ENCODE measurements at places on chromosomes 6 and 20.

DNA sequence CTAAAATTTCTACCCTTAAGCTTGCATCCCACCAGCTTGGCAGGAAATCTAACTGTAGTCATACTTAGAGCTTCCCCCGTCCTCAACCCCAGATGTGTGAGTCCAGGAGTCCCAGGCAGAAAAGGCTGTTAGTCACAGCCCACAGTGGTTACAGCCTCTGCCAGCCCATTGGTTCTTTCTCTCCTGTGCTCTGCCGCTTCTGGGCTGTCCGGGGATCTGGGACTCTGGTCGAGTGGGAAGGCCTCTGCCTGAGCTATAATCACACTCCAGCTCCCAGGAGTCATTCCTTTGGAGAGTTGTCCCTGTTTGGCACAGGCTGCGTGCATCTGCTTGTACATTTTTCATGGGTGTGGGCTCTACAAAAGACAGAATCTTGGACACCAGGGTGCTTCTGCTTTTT is 45.6 kb upstream of the FYN start:
- DNase-seq: no peak

- DNase-seq: no peak
Measured at GRCh38 chr6:7237653-7238188, 75.3 kb downstream of the SSR1 start.

GRCh38 chr20:62699741-62700140 is 8.9 kb upstream of the NTSR1 start:
- no peak for DNase-seq

DNA sequence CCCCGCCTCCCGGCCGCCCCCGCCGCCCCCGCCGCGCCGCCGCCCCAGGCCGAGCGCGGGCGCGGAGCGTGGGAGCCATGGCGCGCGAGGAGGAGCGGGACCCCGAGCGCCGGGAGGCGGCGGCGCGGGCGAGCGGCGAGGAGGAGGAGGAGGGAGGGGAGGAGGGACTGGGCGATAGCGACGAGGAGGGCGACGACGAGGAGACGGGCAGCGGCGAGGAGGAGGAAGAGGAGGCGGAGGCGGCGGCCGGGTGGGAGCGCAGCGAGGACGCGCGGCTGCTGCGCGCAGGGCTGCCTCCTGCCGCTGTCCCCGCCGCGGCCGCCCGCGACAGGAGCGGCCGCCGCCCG is at the start of gene SLC24A3:
SLC24A3 (plus strand) TSS at position 174 of the 347 bp plus-strand sequence.
- DNase-seq: no peak

DNA sequence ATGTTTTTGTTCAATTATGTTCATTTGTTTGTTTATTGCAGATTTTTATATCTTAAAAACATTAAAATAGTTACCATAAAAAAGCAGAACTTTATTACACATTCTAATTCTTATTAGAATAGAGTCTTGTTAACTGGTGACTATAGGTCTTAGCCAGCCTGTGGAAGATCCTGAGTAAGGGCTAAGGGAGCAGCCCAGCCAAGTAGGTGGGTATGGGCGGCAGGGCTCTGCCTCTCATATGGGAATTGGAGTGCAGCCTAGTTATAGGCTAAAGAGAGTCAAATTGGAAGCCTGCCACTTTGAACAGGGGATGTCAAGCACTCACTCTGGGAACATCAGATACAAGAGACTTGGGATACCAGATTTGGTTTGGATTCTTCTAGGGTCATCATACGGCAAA is 10.5 kb upstream of the HSF2 start:
- no peak for DNase-seq

DNA sequence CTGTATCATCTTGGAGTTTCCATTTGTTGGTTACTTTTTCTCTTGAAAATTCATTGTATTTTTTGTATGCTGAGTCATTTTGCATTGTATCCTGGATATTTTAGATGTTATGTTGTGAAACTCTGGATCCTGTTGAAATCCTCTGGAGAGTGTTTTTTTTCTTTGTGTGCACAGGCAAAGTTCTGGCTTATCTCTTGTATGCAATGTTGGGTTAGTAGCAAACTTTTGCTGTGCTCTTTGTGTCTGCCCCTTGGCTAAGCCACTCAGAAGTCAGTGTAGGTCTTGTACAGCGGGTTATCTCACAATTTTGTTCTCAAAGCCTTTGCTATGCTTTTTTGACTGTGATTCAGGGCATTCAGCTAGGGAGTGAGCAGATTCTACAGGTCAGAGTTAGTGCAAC is 29.1 kb upstream of the LMBRD1 start:
- DNase-seq: peak; percentile 4

DNA sequence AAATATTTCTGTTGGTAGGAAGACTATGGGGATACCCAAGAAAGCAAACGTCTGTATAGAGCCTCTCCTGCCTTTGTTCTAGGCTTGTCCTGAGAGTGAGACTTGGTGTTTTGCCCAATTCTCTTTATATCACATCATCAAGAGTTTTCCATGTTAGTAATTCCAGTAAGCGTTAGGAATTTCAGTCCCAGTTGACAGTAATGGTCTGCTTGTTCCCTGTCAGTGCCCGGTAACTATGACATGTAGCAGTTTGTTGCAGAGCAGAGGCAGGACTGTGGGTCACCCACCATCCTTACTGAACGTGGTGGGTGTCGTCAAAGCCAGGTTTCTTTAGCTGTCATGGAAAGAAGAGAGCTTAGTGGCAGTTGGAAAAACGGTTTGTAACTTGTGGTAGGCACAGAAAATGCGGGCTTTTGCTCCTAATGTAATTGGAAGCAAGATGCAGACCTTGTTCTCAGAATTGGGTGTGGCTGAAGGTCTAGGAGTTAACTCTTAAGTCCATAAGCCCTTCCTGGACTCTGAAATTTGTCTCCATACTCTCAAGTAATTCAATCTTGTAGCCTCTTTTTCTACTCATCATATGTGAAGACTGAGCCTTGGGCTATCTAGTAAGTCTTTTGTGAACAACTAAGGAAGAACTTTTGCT is 188.8 kb downstream of the TMEM242 start:
- no peak for DNase-seq

GRCh38 chr20:53163486-53163885 is 191.3 kb downstream of the TSHZ2 start:
- peak; percentile 52 for DNase-seq

GRCh38 chr6:100924534-100925227 is 43.6 kb upstream of the ASCC3 start:
- no peak for DNase-seq

DNA sequence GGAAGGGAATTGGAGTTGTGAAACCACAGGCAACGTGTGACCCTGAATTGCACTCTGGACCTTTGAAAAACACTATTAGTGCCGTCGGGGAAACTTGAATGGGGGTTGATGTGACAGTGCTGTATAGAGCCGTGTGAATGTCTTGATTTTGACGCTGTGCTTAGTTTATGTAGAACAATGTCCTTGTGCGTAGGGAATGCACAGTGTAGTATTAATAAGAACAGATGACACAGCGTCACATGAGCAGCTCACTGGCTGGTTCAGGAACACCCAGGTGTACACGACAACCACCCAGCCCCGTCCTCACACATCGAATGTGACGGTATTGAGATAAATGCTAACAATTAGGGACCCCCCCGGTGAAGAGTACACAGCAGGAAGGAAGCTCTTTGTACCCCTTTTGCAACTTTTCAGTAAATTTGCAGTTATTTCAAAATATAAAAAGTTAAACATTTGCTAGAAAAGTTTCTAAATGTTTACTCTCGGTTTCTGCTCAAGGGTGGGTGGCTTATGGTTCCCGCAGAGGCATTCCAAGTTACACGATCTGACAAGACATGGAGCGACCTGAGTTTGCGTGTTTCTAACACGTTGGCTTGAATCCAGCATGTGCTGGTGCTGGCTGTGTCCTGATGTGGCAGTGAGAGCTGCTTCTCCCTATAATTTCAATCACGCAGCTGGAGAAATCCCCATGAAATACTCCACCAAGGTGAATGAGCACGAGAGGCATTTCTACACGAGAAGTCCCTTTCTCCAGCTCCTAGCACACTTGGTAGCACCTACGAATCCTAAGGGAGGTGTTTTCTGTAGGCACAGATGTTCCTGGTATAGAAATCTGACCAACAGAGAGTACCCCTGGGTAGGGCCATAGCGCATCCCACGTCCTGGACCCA is 208.0 kb upstream of the EXOC2 start:
- DNase-seq: no peak

- no peak for DNase-seq
Measured at GRCh38 chr6:90714319-90714718, 127.4 kb upstream of the MAP3K7 start.

DNA sequence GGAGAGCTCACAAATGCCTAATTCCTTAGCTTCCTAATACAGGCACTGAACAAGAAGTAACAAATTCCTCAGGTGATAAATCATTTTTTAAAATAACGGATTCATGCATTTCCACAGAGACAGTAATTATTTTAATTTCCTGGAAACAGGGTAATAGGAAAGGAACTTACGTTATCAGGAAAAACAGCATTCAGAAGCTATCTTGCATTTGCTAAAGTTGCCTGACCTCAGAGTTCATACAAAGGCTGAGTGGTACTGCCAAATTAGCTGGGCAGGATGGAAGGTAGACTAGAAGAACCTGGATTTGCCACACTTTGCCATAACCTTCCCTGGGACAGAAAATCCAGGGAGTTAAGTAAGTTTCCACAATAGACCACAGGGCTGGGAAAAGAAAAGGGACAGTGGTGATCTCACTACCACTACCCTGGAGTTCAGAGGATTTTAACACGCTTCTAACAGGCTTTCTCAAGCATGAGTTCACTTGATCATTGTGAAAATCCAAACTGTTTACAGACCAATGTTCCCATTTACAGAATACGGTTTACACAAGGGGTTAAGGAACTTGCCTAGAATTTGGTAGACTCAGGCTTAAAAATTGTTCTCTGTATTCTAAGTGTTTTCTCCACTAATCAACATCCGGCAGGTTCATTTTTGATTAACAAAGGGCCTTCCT is 57.0 kb downstream of the KIF13A start:
- DNase-seq: no peak

- DNase-seq: no peak
Measured at GRCh38 chr6:121748376-121748775, 312.9 kb downstream of the GJA1 start.

DNA sequence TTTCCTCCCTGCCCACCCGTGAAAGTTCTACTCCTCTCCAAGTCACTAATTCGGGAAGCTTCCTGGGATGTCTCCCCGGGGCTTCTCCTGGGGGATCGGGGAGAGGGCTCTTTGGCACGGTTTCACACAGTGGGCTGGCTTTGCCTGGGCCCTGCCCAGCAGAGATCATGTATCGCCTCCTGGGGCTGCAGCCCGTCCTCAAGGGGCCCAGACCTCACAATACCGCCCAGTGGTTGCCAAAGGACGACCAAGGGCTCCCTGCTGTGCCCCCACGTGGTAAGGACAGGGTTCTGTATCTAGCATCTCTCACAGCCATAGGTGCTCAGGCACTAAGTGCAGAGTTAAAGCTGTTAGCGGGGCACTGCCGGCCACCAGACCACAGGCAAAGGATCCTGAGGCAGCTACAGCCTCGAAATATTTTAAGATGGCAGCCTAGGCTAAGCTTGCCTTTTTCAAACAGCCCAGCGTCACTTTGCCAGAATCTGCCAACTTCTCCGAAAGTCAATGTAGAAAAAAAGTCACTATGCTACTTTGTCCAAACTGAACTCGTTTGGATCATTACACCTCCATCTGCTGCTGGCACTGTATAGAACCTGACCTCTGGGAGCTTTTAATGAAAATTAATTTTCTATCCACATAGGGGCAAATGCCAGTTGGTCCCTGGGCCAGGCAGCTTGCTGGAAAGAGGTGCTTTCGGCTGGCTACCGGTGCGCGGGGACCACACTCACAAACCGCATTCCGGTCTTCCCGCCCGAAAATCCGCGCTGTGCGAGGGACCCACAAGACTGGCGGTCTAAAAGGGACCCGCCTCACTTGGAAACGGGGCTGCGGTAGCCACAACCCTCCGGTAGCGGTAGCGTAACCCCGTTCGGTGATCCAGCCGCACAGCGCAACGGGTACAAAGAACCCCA is 1.3 kb upstream of the NNAT start:
- no peak for DNase-seq

- no peak for DNase-seq
Measured at GRCh38 chr20:44361021-44361420, 5.5 kb downstream of the HNF4A start.

GRCh38 chr6:48840896-48841295 is 622.2 kb downstream of the MMUT start:
- no peak for DNase-seq

DNA sequence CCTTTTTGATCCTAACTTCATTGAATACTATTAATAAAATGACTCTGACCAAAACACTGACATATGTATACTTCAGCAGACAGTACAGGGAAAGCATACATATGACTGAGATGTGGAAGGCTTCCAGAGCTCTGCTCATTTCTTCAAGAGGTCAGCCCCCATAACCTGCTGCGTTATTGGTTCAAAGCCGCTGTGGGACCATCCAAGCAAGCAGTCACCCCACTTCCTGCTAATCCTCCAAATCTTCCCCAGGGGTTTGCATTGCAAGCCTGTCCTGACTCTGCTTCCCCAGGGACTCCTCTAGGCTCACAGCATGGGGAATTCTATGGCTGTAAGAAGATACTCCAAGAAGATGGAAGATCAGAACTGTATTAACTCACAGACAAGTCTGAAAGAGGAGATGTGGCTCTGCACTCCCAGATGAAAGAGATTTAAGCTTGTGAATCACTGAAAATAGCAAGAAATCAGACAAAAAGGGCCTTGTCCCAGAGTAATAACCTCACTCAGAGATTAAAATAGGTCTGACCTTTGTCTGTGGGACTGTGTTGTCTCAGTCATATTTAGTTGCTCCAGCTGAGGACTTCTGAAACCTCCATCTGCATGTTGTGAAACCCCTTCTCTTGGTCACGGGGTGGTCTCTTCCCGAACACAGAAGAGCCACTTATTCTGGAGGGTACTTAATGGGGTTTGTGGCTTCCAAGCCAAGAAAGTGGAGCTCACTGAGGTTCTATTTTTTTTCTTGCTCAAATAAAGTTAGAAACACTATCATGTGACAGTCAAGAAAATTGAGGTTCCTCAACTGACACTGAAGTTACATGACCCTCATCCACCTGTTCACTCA is 101.5 kb upstream of the MARCKS start:
- no peak for DNase-seq

GRCh38 chr20:9322661-9323060 is 191.7 kb upstream of the LAMP5 start:
- DNase-seq: no peak

DNA sequence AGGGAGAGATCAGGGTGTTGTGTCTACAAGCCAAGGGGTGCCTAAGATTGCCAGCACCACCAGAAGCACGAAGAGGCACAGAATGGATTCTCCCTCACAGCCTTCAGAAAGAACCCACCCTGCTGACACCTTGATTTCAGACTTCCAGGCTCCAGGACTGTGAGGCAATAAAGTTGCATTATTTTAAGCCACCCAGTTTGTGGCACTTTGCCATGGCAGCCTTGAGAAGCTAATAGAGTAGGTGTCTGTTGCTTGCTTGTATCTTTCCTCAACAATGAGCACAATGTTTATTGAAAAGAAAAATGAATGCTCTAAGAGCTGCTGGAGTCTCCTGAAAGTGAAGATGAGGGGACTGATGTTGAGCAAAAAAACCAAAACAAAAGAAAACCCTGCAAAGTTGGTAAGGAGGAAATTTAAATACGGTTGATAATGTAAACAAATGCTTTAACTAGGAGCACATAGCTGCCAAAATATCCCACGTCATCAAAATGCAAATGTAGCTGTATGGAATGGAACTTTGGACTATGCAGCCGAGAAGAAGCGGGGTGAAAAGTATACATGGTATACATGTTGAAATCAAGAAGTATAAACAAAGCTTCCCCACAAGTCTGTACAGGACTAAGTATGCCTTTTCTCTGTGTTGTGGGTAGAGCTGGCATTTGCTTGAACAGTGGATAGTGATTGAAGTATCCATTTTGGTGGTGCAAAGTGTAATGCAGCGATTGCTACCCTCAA is 8.0 kb downstream of the IL20RA start:
- no peak for DNase-seq
